Tibial nerve (tissue), 4 donors: ENCODE measurements at places on chromosomes 3 and 15. TPM values are rescaled to one million over a fixed set of nuclear protein-coding genes. Genes with fewer than 3 reads are reported as not detected.

CD200 gene
- total RNA-seq, result 4.5 TPM

CNTN3 gene
- 1.5 TPM for total RNA-seq

IL17RD gene
- total RNA-seq, result 10.2 TPM

THSD4 gene
- 21.8 TPM for total RNA-seq

ARRDC4 gene
- 27.1 TPM for total RNA-seq

CCDC54 gene
- total RNA-seq, result not detected

KLHL40 gene
- not detected for total RNA-seq

ITIH3 gene
- 16.5 TPM for total RNA-seq

DNA sequence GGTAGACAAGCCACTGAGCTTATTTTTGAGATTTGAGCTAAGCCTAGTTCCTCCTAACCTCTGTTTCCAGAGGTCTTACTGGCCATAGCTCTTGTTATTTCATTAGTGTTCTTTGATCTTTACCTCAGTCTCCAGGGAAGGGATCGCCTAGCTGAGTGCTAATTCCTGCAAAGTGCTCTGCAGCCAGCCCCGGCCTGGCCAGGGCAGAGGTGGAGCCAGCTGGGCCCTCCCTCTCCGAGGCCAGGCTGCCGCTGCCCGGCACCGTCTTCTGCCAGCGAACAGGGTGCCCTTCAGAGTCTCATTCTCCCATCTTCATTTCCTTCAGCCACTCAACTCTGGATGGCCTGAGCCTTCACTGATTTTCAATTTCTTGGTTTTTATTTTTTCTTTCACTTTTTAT lies 19.7 kb downstream of the FAN1 start:
- H3K4me3 ChIP-seq, result no peak overlapping the region
- DNase-seq, result no peak
- peaks cover 80% of the 10 kb centered on the region for H3K36me3 ChIP-seq
- H3K27me3 ChIP-seq, result no peaks in the 10 kb centered on the region

GRCh38 chr3:195757827-195758226 lies 37.0 kb downstream of the MUC20 start:
- no peak for DNase-seq
- no peak overlapping the region for H3K27ac ChIP-seq
- H3K4me1 ChIP-seq, result no peaks in the 10 kb centered on the region

GRCh38 chr3:188244395-188244861 lies 90.5 kb downstream of the LPP start:
- DNase-seq, result no peak
- H3K36me3 ChIP-seq, result no peaks in the 10 kb centered on the region
- no peaks in the 10 kb centered on the region for H3K4me1 ChIP-seq
- H3K4me3 ChIP-seq, result no peak overlapping the region
- H3K27ac ChIP-seq, result peak overlapping the region; percentile 84

DNA sequence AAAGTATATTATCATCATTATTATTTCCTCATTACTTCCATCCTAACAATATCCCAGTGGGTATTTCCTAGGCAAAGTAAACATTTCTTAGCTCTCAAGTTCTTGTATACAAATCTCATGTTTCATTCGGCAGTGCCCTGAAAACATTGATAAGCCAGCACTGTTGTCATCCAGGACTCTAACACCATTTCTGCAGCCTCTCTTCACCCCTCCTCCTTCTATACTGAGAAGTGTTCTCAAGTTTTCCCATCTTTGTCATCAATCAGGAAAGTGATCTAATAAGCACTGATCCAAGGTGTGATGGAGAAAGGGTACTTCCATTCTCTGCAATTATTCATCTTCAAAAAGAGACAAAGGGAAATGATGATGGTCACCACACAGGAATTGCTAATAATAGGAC lies 168.4 kb upstream of the CCDC54 start:
- no peaks in the 10 kb centered on the region for H3K4me1 ChIP-seq
- no peaks in the 10 kb centered on the region for H3K27me3 ChIP-seq
- no peak for DNase-seq
- no peak overlapping the region for H3K4me3 ChIP-seq
- H3K36me3 ChIP-seq, result no peaks in the 10 kb centered on the region

- peaks cover 11% of the 10 kb centered on the region for H3K4me1 ChIP-seq
- H3K36me3 ChIP-seq, result no peaks in the 10 kb centered on the region
- DNase-seq, result no peak
- H3K27ac ChIP-seq, result no peak overlapping the region
- no peaks in the 10 kb centered on the region for H3K27me3 ChIP-seq
- H3K4me3 ChIP-seq, result no peak overlapping the region
These were observed 13.0 kb upstream of the BTLA start for GRCh38 chr3:112512320-112512719.

DNA sequence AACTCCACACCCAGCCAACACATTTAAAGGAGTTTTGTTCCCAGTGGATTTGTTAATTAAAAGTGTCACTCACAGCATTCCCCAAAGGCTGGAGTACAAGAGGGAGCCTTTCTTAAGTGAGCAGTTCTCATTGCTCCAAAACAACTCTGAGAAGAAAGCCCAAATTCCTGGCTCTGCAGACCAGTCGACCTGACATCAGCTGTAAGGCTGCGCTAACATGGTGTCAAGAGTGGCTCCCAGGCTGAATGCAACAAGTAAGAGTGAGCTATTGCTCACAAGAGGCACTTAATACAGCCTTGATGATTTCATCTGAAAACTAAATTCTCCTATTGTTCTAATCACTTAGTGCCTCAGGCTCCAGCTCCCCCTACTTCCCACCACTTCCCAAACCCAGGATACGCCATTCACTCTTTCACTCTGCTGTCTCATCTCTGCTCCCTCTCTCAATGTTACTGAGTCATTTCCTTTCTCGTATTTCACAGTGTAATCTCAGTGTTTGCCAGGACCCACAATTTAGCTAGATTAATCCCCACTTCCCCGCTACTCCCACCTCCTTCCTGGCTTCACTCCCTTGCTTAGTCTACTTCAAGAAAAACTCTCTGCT lies 81.8 kb downstream of the WWTR1 start:
- no peaks in the 10 kb centered on the region for H3K27me3 ChIP-seq
- H3K27ac ChIP-seq, result peak overlapping the region; percentile 33
- H3K36me3 ChIP-seq, result peaks cover 3% of the 10 kb centered on the region
- no peak overlapping the region for H3K4me3 ChIP-seq

GRCh38 chr3:150410311-150411105 lies 2.4 kb downstream of the TSC22D2 start:
- no peaks in the 10 kb centered on the region for H3K36me3 ChIP-seq
- peak overlapping the region; percentile 91 for H3K4me3 ChIP-seq
- H3K4me1 ChIP-seq, result no peaks in the 10 kb centered on the region
- H3K27me3 ChIP-seq, result no peaks in the 10 kb centered on the region
- H3K27ac ChIP-seq, result peak overlapping the region; percentile 99
- DNase-seq, result no peak

- no peaks in the 10 kb centered on the region for H3K4me1 ChIP-seq
- H3K27ac ChIP-seq, result no peak overlapping the region
- no peaks in the 10 kb centered on the region for H3K27me3 ChIP-seq
- DNase-seq, result no peak
- no peak overlapping the region for H3K4me3 ChIP-seq
- H3K36me3 ChIP-seq, result no peaks in the 10 kb centered on the region
These were observed 26.6 kb upstream of the GBE1 start for GRCh38 chr3:81788044-81788443.

DNA sequence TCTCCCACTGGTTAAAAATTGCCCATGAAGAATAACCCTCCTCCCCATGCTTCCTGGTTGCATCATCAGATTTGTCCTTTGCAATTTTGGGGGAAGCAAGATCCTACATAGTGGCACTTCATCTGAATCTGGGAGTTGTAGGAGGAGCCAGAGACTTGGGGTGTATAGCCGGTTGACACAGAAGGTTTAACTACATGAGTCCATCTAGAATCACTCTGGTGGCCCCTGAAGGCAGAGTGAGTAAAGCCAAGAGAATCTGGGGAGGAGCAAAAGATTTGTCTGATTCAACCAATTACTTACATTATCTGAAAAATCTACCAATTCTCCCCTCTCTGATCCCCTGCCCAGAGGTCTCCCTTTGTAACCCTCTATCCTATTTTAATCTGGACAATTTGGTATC lies 50.1 kb downstream of the SYN2 start:
- no peak overlapping the region for H3K27ac ChIP-seq
- no peaks in the 10 kb centered on the region for H3K4me1 ChIP-seq
- H3K36me3 ChIP-seq, result no peaks in the 10 kb centered on the region
- DNase-seq, result no peak
- H3K27me3 ChIP-seq, result no peaks in the 10 kb centered on the region
- no peak overlapping the region for H3K4me3 ChIP-seq

DNA sequence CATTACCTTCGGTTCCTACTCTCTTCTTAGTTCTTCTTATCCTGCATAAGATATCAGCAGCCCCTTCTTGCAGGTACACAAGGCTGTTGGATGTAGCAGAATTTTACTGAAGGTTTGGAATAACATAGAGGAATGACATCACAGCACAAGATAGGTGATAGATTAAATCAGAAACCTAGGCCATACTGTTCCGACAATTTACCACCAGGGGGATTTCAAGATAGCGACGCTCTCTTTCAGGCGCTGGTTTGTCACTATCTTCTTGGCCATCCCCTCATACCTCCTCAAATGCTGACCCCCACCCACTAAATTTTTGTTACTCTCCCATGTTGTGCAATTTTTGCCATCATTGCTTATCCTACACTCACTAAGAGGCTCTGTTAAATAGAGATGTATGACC lies 3.5 kb downstream of the SIDT1 start:
- peaks cover 54% of the 10 kb centered on the region for H3K27me3 ChIP-seq
- no peaks in the 10 kb centered on the region for H3K4me1 ChIP-seq
- no peak overlapping the region for H3K27ac ChIP-seq
- H3K4me3 ChIP-seq, result no peak overlapping the region
- DNase-seq, result no peak

DNA sequence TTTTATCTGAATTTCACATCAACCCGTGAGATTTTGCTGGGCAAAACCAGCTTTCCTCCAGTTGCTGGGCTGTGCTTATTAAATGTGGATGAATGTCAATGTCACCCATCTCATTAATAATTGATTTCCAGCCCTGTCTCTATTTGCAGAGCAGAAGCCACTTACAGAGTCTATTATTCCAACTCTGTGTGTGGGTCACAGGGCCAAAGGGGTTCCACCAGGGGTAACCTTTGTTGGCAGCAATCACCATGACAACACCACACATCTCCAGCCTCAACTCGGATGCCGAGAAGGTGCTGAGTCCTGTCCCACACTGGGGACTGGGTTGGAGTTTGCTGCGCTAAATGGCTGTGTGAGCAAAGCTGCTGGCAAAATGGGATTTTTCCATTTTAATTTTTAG lies 51.1 kb upstream of the WNT5A start:
- no peak overlapping the region for H3K4me3 ChIP-seq
- DNase-seq, result no peak
- no peaks in the 10 kb centered on the region for H3K4me1 ChIP-seq
- H3K27me3 ChIP-seq, result no peaks in the 10 kb centered on the region
- H3K27ac ChIP-seq, result no peak overlapping the region
- no peaks in the 10 kb centered on the region for H3K36me3 ChIP-seq

DNA sequence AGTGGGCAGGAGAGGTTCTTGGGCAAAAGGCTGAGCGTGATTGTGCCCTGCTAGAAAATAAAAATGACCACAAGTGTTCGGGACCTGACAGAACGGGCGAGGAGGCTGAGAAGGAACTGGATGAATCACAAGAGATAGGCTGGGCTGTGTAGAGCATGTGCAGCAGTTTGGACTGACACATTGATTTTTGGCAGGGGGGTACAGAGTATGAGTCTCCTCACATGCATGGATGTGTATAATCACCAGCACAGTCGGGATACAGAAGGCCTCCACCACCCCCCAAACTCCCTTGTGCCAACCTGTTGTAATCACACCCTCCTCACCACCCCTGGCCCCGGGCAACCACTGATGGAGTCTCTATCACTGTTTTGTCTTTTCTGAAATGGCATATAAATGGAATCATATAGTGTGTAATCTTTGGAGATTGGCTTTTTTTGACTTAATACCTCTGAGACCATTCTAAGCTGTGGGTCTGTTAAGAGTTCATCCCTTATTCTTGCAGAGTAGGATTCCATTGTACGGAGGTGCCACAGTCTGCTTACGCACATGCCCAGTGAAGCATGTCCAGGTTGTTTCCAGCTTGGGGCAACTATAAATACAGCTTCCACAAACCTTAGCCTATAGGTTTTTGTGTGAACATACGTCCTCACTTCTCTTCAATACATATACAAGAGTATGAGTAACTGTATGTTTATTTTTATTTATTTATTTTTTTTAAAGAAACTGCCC lies 438.8 kb downstream of the FOXP1 start:
- no peaks in the 10 kb centered on the region for H3K36me3 ChIP-seq
- H3K27me3 ChIP-seq, result no peaks in the 10 kb centered on the region
- H3K4me3 ChIP-seq, result no peak overlapping the region
- no peak overlapping the region for H3K27ac ChIP-seq

DNA sequence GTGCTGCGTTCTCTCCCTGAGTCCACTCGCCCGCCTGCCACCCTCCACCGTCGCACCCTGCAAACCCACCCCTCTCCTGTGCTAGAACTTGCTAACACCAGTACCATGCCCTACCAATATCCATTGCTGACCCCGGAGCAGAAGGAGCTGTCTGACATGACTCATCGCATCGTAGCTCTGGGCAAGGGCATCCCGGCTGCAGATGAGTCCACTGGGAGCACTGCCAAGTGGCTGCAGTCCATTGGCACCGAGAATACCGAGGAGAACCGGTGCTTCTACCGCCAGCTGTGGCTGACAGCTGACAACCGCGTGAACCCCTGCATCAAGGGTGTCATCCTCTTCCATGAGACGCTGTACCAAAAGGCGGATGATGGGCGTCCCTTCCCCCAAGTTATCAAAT lies 4.9 kb upstream of the ALAS1 start:
- DNase-seq, result no peak
- H3K36me3 ChIP-seq, result no peaks in the 10 kb centered on the region
- H3K4me1 ChIP-seq, result peaks cover 32% of the 10 kb centered on the region

DNA sequence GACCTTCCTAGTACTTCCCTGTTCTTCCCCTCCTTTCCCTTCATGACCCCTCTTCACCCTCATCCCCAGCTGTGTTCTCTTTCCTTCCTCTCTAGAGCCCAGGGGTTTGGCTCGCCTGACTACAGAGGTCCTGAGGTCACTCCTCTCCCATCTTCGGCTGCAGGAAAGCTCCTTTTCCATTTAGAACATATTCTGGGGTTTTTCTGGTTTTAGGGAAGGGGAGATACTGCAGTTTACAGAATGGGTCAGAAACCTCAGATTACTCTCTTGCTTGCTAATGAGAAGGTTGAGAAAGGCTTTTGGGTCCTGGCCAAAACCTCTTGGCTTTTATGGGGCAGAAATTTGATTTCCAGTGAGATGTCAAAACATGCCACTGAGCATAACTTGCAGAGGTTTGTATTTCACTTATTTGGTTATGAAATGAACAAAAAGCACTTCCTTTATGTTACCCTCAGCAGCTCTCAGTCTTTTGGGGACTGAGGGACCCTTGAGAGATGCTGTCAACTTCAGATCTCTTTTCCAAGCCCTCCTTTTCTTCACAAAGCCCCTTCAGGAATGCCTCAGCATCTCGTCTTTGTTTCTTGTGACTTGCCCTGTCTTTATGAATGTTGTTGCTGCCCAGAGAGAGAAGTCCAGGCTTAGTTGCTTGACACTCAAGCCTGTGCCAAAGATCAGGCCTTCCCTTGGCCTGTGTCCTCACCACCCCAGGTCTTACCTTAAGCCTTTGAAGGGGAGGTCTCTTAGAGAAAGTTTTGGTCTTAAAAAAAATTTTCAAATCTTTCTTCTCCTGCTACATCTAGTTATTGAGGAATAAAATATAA lies 121.7 kb upstream of the TPM1 start:
- H3K4me1 ChIP-seq, result peaks cover 7% of the 10 kb centered on the region
- H3K36me3 ChIP-seq, result no peaks in the 10 kb centered on the region
- DNase-seq, result no peak
- no peak overlapping the region for H3K4me3 ChIP-seq
- H3K27me3 ChIP-seq, result no peaks in the 10 kb centered on the region

GRCh38 chr3:64267721-64268604 lies 42.7 kb upstream of the PRICKLE2 start:
- peak overlapping the region; percentile 87 for H3K27ac ChIP-seq
- no peaks in the 10 kb centered on the region for H3K36me3 ChIP-seq
- peaks cover 50% of the 10 kb centered on the region for H3K4me1 ChIP-seq
